ENCODE measurements at places on chromosomes 3 and 15.

DNA sequence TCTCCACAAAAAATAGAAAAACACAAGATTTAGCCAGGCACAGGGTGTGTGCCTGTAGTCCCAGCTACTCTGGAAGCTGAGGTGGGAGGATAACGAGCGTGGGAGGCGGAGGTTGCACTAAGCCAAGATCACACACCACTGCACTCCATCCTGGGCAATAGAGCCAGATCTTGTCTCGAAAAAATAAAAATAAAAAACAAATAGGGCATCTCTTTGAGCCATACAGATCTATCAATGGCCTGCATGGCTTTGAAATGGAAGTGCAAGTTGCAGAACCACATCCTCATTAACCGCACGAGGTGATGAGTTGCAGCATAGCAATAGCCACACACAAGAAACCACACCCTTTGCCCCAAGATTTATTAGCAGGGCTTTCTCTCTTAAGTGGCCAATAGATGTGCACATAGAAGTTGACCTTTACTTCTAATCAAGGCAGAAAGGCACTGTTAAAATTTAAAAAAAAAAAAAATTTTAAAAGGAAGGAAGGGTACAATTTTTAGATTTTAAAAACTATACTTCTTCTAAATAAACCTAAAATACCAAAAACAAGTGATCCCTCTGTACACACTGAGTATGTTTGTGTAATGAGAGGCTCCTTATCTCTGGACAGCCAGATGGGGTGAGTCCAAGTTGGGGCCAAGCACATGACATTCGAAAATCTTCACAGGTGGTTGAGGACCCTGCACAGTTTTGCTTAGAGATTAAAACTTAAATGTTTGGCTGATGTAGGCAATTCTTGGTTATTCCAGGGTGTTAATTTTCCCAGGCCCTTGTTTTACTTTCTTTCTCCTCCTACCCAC, 53.4 kb downstream of the FILIP1L start:
- no peak for DNase-seq

DNA sequence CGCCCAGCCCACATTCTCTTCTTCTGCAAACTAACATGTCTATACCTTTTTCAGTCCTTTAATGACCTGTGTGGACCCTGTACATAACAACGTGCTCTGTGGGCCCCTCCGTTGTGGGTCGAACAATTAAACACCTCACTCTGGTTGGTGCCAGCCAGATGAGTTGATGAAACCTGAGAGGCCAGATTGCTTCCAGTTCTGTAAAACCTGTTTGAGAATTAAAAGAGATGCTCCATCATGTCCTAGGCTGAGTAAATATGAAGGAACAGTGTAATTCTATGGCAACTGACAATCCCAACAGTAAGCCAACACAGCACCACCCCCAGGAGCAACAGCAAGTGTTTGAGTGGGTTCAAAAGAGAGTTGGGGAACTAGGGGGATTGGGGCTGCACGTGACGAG, 5.7 kb upstream of the THBS1 start:
- no peak for DNase-seq

DNA sequence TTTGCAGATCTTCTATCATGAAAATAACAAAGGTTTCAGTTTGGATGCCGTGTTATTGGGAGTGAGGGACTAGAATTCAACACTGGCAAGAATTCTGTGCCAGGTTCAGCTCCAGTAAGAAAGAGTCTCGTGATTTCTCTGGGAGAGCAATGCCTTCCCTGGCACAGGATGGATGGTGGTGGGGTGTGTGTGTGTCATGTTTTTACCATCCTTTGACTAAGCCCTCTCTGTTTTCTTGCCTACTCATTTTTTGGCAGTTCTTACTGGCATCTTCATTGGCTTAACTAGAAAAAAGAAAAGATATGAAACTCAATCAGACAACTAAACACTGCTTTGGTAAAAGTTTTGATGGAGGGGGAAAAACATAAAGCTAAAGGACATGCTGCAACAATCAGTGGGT, 86.6 kb downstream of the FMN1 start:
- no peak for DNase-seq

DNA sequence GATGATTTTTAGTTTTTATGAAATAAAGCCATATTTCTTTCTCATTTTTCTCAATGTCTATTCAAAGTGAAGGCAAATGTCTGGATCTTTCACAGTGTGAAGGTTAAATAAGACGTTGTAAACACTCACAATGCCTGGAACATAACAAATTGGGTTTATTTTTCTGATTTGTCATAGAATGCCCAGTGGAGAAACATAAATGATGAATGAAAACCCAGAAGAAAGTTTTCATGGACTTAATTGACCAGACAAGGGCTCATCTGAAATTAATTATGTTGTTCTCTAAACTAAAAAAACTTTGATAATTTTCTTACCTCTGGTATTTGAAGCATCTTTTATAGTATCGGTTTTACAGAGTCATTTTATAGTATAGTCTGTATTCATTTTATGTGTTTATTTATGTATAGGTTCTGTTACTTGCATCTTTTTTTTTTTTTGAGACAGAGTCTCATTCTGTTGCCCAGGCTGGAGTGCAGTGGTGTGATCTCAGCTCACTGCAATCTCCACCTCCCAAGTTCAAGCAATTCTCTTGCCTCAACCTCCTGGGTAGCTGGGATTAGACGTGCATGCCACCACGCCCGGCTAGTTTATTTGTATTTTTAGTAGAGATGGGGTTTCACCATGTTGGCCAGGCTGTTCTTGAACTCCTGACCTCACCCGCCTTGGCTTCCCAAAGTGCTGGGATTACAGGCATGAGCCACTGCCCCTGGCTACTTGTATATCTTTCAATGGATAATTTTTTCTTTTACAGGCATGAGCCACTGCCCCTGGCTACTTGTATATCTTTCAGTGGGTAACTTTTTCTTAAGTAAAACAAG, 15.1 kb upstream of the BNIP2 start:
- DNase-seq, result no peak

- DNase-seq, result no peak
Measured at GRCh38 chr3:141528800-141529199, 42.0 kb downstream of the RASA2 start.

GRCh38 chr15:83866692-83867091, 212.8 kb downstream of the ADAMTSL3 start:
- no peak for DNase-seq

- no peak for DNase-seq
Measured at GRCh38 chr3:29440413-29441305, 159.8 kb downstream of the RBMS3 start.

DNA sequence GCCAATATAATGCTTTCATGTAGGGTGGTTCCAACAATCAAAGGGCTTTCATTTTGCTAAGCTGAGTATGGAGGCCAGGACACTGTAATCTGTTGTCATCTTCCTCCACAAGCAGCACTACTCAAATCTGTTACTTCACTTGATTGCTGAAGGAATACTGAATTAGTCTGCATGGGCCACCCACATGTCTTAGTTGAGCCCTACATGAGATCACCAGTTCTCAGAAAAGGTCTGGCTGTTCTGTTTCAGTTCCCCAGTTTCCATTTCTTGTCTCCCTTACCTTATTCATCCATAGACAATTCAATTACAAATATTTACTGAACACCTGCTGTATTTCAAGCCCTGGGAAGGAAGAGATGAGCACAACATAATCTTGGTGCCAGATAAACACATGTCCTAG, 119.2 kb downstream of the FHIT start:
- DNase-seq, result no peak

DNA sequence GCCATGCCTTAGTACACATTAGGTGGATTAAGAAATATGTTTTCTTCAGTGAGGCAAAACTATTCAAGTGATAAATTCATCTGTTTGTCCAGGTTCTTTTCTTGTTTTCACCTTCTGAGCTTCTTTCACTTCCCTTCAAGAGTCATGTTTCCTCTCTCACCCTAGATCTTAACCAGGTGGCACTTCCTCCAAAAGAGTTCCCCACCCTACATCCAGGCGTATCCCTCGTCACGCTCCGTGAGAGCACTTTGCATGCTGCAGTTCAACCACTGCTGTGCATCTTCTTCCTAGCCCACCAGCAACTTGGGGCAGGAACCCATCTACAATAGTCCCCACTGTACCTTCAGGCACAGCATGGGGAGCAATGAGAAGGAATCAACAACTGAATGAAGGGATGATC, 28.9 kb downstream of the OSBPL10 start:
- no peak for DNase-seq

- no peak for DNase-seq
Measured at GRCh38 chr15:58340176-58340575, 91.6 kb upstream of the LIPC start.

DNA sequence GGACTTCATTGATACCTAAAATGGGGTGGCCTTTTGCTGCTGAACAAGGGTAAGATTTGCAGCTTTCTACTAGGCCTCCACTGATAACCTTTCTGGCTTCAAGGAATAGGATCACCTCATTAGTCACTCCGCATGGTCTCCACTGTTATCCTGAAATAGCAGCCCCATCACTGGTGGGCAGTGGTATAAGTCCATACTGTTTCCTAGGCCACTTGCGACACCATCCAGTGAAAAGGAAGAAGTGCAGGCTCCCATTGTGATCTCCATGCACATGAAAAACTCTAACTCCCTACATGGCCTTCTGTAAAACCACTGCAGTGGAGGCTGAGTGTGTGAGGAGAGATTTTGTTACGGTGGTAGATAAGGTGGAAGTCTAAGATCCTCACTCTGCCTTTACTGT, 1455.9 kb downstream of the SI start:
- DNase-seq, result no peak

- DNase-seq, result no peak
Measured at GRCh38 chr15:74642734-74643664, 27.4 kb downstream of the CLK3 start.

DNA sequence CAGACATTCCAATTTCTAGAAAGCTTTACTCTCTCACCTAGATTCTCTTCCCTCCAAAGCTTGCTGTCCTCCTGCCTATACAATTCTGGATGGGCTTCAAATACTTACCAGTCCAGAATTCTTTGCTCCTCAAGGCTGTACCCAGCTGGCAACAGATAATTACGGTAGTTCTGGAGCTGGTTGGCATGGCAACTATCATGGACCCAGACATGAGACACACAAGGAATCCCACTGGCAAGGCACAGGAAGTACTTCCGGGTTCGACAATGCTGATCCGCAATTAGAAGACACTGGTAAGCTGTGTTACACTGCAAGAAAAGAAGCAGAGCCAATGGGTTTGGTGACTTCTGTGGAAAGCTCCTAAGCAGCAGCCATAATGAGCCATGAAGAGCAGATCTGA, 37.9 kb downstream of the TUBGCP4 start:
- no peak for DNase-seq

GRCh38 chr3:141769221-141769894, 6.2 kb downstream of the GRK7 start:
- DNase-seq, result no peak

GRCh38 chr3:51967384-51968169, at the start of gene PCBP4:
PCBP4 (minus strand) TSS chr3:51967454; CDS start chr3:51961240, 6,214 bp downstream.
- DNase-seq, result no peak

- DNase-seq, result no peak
Measured at GRCh38 chr3:165613014-165613413, 224.2 kb downstream of the BCHE start.

DNA sequence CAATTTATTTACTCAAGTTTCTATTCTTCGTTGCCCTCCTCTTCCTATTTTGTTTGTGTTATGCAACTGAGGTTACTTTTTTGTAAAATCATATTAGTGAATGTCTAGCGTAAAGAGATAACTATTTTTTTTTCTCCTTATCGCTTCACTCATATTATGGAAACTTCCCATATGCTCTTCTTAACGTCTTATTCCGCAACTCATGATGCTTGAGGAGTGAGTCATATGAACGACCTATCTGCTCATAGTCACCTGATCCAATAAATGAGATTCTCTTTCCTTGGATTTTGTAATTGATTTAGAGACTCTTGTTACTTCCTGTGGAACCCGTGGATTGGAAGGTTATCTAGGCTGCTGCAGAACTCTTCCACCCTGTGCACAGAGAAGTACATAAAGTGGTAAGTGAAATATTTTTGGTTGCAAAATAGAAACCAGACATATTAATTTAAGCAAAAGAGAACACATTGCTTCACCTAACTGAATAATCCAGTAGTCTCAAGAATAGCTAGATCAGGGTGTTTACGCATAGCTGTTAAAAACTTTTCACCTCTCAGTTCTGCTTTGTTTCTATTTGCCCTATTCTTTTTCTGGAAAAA, 719.3 kb upstream of the SGO1 start:
- DNase-seq, result no peak

DNA sequence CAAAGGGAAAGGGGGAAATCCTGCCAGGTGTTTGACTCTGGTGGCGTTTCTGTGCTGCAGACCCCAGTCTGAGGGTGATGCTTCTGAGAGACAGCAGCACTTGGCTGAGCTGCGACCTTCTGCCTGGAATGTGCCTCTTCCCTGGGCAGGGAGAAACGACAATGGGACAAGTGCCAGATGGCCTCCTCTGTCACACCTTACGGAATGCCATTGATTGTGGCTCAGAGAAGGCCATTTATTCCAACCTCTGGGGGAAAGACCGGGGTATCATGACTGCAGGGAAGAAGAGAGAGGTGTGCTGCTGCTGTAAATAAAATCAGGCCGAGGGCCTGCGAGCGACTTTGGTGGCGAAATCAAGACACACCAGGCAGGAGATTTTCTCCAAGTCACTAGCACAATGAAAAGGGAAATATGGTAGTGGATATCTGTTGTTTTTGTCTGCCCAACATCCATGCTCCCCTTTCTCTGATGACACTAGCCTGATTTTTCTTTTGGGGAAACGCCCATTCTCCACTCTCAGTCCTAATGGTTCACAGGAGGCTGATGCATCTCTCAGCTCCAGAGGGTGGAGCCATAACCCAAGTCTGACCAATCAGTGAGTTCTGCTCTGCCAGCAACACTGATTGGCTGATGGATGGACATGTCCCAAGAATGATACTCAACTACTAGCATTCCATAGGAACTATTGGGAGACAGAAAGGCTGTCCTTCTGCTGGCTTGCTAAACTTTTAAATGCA, 336.1 kb downstream of the FOXP1 start:
- no peak for DNase-seq

DNA sequence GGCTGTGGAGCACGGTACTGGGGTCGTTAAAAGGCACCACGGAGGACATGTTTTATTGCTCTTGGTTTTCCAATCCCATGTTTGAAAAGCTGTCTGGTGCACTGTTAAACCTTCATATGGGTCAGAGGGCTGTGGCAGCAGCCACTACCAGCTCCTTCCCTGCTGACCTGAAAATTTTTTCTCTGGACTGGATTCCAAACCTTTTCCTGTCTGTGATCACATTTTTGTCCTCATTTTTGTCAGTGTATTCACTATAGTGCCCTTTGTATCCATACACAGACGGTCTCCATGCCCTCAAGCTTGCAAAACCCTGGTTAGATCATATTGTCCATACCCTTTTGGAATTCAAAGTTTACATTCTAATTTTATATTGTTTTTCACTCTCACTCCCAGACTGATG, 70.5 kb downstream of the NME9 start:
- DNase-seq, result no peak

DNA sequence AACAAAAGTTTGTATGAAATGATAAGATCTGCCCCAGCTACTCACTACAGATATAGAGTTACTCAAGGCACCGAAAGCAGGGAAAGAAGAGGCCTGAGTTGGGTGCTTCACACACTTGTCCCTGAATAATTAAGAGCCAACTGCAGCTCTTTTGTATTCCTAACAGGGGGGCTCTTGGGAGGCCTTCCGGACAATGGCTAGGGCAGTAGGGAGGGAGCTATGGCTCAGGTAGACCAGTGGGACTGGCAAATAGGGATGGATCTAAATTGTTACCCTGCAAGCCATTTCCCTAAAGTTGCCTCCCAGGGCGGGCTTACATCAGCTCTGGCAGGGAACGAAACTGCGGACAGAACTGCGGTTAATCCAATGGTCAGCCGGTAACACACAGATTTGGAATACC, 6.2 kb downstream of the SEMA5B start:
- no peak for DNase-seq

Measured in stimulated activated effector memory CD8-positive, alpha-beta T cell treated with anti-CD3 and anti-CD28 coated beads, Interleukin-12 subunit alpha, Interleukin-12 subunit beta, amount 100 ng/mL, for 72 hours (primary cell).